ENCODE measurements at places on chromosomes 11 and 22. TPM values are rescaled to one million over a fixed set of nuclear protein-coding genes. Genes with fewer than 3 reads are reported as not detected.
A peak's percentile ranks its signal among the peaks of the same experiment; 100 is the strongest.

DNA sequence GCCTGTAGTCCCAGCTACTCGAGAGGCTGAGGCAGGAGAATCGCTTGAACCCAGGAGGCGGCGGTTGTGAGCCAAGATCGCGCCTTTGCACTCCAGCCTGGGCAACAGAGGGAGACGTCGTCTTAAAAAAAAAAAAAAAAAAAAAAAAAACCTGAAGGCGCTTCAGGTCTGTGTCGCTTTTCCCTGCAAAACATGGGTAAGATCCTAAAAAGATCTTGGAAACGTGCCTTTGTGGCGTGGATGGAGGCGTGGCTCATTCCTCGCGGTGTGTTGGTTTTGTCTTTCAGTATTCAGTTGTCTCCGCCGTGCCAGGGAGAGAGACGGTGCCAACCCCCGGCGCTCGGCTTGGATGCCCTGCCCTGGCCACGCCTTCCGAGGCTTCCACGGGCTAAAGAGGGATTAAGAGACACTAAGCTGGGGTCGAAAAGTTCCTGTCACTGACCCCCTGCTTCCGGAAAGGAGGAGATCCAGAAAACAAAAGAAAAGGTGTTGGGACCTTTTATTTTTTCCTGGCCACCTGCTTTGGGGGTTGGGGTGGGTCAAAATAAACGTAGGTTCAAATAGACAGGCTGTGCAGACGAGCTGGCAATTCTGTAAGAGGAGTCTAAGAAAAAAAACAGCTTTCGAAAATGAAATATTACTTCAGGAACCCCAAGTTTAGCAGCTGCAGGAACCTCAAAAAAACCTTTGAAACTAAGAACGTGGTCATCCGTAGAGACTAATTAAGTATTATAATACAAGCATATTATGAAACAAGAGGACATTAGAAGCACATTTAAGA, 1.1 kb upstream of the SLC35F2 start:
- H3K27me3 ChIP-seq: no peaks in the 10 kb centered on the region
- no peak for DNase-seq
- no peaks in the 10 kb centered on the region for H3K36me3 ChIP-seq
- no peak overlapping the region for H3K27ac ChIP-seq
- peaks cover 9% of the 10 kb centered on the region for H3K4me1 ChIP-seq
- peak overlapping the region; percentile 95 for H3K4me3 ChIP-seq

DNA sequence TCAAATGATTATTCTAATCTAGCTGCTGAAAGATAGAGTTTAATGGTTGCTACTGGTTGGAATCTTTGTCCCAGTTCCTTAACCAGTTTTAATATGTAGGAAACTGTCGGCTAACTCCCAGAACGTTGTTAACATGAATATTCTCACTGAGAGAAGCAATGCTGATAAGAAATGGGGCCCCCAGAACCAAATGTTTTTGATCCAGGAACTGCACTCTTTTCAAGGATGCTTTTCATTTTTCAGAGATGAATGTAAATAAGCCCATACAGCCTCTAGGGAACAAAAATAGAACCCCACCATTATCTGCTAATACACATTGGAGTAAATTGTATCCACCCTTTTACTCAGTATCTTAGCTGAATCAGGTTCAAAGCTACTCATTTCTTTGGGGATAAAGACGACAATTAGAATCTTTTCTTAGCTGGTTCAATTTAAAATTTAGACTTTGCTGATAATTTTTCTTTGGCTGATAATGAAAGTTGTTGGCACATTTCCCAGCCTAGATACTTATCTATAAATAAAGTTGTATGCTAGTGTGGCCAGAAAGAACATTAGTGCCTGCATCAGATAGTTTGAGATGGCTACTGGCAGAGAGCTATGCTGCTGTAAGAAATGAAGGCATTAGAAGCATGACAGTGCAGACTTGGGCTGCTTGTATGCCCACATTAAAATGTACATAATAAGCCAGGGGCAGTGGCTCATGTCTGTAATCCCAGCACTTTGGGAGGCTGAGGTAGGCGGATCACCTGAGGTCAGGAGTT, 323.3 kb upstream of the PDGFD start:
- H3K27ac ChIP-seq: no peak overlapping the region
- no peak overlapping the region for H3K4me3 ChIP-seq
- no peaks in the 10 kb centered on the region for H3K4me1 ChIP-seq
- no peak for DNase-seq
- no peaks in the 10 kb centered on the region for H3K27me3 ChIP-seq
- H3K36me3 ChIP-seq: no peaks in the 10 kb centered on the region

- no peak overlapping the region for H3K27ac ChIP-seq
- H3K27me3 ChIP-seq: peaks cover 4% of the 10 kb centered on the region
- H3K4me3 ChIP-seq: no peak overlapping the region
- no peaks in the 10 kb centered on the region for H3K4me1 ChIP-seq
- H3K36me3 ChIP-seq: no peaks in the 10 kb centered on the region
These were observed 329.7 kb downstream of the CTTN start for GRCh38 chr11:70727899-70728620.

- H3K36me3 ChIP-seq: no peaks in the 10 kb centered on the region
- H3K27ac ChIP-seq: no peak overlapping the region
- no peak overlapping the region for H3K4me3 ChIP-seq
- H3K4me1 ChIP-seq: no peaks in the 10 kb centered on the region
- H3K27me3 ChIP-seq: no peaks in the 10 kb centered on the region
- peak; percentile 80 for DNase-seq
These were observed 33.5 kb downstream of the POU2AF3 start for GRCh38 chr11:111331711-111332479.

Gene OOSP3
- not detected for total RNA-seq

DNA sequence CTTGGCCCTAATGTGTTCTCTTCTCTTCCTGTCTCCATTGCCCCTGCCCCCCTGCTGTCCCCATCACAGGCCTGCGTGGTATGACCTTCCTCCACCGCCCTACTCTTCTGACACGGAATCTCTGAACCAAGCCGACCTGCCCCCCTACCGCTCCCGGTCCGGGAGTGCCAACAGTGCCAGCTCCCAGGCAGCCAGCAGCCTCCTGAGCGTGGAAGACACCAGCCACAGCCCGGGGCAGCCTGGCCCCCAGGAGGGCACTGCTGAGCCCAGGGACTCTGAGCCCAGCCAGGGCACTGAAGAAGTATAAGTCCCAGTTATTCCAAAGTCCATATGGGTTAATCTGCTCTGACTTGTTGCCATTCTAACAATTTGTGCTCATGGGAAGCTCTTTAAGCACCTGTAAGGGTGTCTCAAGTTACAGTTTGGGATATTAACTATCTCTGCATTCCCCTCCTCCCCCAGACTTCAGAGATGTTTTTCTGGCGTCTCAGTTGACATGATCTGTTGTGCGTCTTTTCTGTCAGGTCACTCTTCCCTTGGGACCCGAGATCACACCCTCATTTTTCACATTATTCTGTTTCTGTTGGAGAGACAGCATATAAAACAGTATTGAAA, 60.0 kb downstream of the COMMD9 start:
- no peak for DNase-seq
- no peak overlapping the region for H3K4me3 ChIP-seq
- H3K4me1 ChIP-seq: peaks cover 10% of the 10 kb centered on the region
- no peak overlapping the region for H3K27ac ChIP-seq
- H3K36me3 ChIP-seq: no peaks in the 10 kb centered on the region
- H3K27me3 ChIP-seq: peaks cover 2% of the 10 kb centered on the region

Gene PARVG
- total RNA-seq: not detected

Gene PAX6
- 3.9 TPM for total RNA-seq
